ENCODE measurements at places on chromosomes 2 and 18.
A peak's percentile ranks its signal among the peaks of the same experiment; 100 is the strongest.

GRCh38 chr2:211077216-211077767, 520.9 kb downstream of the CPS1 start:
- no peak for DNase-seq

GRCh38 chr2:85401464-85401805, 8.7 kb downstream of the CAPG start:
- DNase-seq, result no peak

DNA sequence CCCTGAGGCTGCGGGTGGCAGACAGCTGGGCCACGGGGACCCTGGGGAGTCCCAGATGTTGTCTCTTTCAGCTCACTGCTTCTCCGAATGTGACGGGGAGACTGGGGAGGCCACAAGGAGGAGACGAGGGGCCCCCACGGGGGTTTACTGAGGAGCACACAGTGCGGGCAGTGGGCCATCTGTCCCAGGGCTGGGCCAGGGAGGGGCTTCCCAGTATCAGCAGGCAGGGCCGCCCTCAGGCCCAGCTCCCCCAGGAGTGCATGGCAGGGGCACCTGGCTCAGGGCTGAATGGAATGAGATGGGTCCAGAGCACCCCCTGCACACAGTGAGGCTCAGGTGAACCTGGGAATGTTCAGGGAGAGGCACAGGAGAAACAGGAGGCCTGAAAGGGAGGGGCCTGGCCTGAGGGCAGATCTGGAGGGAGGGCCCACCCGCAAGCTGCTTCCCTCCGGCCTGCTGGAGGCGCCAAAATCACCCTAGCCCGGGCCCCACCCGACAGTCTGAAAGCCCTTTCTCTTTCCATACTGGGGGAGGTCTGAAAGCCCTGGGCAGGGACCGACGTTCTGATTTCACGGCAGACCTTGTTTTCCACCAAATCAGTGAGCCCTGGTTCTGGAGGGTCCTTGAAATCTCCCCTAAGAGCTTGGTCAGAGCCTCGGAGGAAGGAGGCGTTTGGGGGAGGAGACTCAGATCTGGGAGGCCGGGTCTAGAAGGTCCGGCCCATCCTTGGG, 35.5 kb upstream of the PTMA start:
- no peak for DNase-seq

- peak; percentile 23 for DNase-seq
Measured at GRCh38 chr18:13276530-13277520, 58.3 kb downstream of the LDLRAD4 start.

- no peak for DNase-seq
Measured at GRCh38 chr2:100194951-100195350, 52.6 kb upstream of the AFF3 start.

- DNase-seq, result no peak
Measured at GRCh38 chr2:127651971-127652550, 6.1 kb downstream of the GPR17 start.

DNA sequence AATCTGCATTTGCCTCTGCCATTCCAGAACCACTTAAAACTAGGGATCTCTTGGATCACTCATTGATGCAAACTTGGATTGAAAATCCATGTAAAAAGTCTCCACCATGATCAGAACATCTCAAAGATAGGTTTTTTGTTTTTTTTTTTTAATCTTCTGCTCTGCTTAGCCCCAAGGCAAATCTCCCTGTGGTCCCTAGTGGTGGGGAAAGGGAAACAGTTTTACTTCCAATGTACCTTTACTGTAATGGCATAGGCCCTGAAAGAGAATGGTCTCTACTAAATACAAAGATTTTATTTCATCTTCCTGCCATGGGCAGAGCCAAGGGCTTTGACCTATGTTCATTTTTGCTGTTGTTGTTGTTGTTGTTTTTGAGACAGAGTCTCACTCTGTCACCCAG, 78.4 kb downstream of the KANSL1L start:
- no peak for DNase-seq

- DNase-seq, result no peak
Measured at GRCh38 chr18:53749766-53750165, 474.7 kb downstream of the MBD2 start.

GRCh38 chr2:54308186-54308585, 52.2 kb upstream of the TSPYL6 start:
- DNase-seq, result no peak

DNA sequence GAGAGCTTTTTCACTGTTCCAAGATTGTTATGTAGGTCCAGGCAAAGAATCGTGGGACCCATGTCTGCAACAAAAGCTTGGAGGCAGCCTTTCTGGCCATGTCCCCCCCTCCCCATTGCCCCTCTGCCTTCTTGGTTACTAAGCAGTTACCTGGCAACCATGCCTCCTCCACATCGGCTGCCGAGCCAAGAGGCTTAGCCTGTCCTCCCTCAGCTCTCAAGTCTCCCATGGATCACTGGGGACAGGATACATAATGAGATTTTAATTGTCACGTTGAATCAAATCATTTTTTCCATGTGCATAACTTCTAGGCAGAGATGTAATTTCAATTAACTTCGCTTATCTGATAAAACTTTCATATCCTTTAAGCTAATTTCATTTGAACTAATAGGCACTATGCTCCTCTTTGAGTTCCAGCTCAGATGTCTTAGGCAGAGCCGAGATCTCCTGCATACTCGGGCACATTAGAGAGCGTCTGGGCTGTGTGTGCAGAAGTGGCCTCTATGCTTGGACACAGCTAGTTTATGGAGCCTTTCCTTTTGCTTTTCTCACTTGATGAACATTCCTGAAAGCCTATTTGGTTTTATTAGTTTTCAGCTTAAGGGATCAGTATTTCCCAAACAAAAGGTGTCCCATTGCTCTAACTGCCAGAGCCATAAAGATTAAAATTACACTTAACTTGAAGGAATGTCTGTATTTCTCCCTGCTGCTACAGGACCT, 80.7 kb downstream of the LYPD1 start:
- no peak for DNase-seq

DNA sequence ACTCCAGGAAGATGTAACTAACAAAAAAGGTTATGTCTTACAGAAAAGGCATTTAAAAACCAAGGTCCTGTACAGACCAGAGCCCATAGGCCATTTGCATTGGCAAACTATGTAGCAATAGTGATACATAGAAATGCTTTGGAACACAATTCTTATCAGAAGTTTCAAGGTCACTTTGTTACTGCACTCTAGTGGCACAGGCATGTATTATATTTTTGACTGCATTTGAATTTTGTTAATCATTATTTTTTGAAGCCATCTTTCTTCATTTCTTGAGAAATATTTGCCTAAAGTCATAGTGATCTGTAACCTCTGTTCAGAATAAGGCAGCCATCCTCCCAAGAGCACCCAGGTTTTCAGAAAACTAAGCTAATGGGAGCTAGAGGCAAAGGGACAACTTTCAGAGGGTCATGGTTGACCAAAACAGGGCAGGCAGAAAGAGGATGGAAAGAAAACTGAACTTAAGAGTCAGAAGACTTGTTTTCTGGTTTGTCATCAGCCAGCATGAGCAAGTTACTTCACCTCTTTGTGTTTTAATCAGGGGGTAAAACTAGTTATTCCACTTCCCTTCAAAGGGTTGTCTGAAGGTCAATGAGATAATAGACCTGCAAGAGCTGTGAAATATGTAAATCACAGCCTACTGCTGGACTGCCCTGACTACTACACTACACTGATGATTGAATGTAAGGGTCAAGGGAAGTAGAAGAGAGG, 41.5 kb downstream of the SLC38A11 start:
- no peak for DNase-seq

- DNase-seq, result no peak
Measured at GRCh38 chr2:238584617-238585016, 157.9 kb downstream of the ASB1 start.

DNA sequence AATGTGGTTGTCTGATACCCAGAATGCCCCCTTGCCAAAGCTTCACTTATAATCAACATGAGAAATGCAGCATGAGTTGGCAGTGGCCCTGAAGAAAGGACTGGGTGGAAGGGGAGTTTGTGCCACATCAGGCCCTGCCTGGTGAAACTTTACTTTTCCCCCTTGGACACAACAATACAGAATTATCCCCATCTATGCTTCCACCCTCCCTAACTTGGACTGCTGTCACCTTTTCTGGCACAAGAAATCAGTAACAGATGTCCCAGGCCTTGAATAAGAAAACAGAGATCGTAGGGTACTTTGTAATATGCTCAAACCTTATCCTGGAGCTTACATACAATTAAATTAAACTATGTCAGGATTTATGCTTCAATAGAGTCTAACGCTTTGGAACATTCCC, 128.9 kb upstream of the SATB2 start:
- no peak for DNase-seq

- no peak for DNase-seq
Measured at GRCh38 chr2:188369365-188369764, 77.7 kb downstream of the GULP1 start.

- DNase-seq, result no peak
Measured at GRCh38 chr18:59788791-59789106, 91.5 kb upstream of the CCBE1 start.

GRCh38 chr18:67483237-67483636, 33.3 kb downstream of the DSEL start:
- DNase-seq, result no peak

DNA sequence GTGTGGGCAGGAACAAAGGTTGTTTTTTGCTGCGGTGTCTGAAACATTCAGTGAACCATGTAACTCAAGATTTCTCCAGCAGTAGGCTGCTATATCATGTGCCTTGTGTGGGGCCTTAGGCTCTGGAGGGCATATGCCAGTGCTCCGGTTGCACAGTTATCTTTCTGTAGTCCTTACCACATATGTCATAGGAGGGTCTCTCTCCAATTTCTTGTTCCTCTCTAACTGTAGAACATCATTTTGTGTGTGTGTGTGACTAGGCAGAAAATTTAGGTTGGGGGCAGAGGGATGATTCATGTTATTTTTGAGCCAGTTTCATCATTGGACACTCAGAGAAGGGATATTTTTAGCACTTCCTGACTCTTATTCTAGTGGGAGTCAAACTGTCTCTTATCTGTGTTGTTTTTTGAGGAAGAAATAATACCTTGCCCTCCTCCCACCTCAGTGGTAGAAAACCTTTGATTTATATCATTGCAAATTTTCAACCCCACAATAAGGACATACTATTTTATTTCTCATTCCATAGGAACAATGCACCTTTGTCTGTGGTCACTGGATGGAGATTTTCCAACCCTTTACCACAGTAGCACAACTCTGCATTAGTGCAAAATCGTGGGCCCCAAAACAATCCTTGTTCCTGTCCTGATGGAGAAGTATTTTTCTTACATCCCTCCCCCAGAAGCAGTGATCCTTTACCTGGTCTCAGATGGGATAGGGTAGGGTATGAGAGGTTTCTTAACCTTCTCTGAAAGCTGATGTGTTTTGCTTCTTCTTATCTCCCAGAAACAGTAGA, 113.9 kb downstream of the CCDC74A start:
- DNase-seq, result no peak

DNA sequence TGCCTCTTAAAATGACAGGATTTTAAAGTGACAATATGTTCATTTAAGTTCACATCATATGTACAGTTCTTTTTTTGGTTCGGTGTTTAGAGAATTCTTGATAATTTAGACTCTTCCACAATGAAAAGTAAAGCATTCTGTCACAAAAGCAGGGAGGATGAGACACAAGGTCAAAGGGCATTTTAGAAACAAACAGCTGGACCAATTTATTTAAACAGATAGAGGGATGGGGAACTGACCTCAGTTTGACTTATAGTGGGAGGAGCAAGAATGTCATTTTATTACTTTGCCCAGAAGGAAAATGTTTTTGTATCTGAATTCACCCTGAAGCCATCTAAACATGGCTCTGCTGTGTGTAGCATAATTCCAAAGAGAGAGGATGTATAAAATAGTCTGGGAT, 128.5 kb downstream of the MEIS1 start:
- DNase-seq, result no peak

DNA sequence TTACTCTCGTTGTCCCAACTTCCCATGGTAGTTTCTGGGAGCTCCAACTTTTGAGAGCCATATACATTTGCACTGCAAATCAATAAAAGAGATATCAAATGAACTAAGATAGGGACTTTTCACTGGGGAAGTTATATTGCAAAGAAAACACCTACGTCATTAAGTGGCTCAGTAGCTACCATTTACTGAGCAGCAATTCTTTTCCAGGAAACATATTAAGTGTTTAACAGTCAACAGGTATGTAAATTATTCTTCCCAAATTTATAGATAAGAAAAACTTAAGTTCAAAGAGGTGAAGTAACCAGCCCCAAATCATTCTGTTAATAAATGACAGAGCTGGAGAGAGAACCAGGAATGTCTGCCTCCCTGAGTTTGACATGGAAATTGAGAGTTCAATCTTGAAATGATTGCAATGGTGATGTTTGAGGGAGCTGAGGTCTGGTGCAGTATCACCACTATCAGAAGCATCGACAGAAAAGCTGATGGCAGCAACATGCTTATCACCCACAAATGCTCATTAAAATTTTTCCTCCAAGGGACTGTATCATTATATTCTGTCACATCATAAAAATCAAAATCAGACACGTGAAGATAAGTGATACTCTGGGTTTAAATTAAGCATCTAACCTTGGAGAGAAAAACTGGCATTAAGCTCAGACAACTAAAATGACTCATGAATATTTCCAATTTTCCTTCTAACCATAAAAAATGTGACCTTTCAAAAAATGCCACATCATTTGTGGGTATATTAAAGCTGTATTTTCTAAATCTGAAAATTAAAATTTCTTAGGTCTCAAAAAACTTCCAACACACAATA, 43.4 kb downstream of the GAREM1 start:
- no peak for DNase-seq

DNA sequence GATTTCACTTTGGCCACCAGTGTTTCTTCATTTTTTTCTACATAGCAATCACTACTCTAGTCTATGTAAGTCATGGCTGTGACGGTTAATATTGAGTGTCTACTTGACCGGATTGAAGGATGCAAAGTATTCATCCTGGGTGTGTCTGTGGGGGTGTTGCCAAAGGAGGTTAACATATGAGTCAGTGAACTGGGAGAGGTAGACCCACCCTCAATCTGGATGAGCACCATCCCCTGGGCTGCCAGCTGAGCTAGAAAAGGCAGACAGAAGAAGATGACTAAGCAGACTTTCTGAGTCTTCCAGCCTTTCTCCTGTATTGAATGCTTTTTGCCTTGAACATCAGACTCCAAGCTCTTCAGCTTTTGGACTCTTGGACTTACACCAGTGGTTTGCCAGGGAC, 265.0 kb upstream of the SLC8A1 start:
- no peak for DNase-seq

GRCh38 chr2:206701952-206702605, 16.1 kb downstream of the DYTN start:
- no peak for DNase-seq

- no peak for DNase-seq
Measured at GRCh38 chr2:31137211-31138036, 816 bp downstream of the GALNT14 start.

DNA sequence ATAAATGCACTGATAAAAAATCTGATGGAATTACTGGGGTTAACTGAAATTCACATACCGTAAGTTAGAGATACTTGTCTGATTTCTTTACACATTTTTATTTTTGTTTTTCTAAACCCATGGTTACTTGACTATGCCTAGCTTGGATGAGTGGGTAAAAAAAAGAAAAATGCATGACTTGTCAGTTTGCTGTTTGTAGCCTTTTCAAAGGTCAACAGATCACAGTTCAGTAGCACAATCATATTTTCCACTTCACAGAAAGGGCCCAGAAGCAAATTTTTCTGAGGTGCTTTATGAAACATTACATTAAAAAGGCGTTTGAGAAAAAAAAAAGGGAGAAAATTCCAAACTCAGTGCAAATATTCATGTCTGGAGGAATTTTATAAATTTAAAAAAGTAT, 16.4 kb downstream of the SLC16A14 start:
- DNase-seq, result no peak

Data from thymus (tissue), 14 donors.